Activated CD4-positive, alpha-beta T cell treated with anti-CD3 and anti-CD28 coated beads, Interleukin-10, Interleukin-2, amounts not matched to agents 100 ng/mL and 50 ng/mL, durations not matched to agents 16 hours and 8 hours (primary cell): ENCODE measurements at places on chromosomes 3 and 15.

DNA sequence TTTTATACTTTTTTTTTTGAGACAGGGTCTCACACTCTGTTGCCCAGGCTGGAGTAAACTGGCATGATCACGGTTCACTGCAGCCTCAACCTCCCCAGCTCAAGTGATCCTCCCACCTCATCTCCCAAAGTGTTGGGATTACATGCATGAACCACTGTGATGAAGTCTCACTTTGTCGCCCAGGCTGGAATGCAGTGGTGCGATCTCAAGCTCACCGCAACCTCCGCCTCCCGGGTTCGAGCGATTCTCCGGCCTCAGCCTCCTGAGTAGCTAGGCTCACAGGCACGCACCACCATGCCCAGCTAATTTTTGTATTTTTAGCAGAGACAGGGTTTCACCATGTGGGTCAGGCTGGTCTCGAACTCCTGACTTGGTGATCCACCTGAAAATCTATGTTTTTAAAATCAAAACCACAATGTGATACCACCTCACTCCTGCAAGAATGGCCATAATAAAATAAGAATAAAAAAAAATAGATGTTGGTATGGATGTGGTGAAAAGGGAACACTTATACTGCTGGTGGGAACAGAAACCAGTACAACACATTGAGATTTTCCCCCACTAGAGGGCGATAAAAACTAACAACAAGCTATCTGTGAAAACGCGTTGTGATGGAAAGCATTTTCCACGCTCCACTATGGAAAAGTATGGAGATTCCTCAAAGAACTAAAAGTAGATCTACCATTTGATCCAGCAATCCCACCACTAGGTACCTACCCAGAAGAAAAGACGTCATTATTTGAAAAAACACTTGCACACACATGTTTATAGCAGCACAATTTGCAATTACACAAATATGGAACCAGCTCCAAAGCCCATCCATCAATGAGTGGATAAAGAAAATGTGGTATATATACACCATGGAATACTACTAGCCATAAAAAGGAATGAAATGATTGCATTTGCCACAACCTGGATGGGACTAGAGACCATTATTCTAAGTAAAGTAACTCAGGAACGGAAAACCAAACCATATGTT lies 26.8 kb upstream of the OCA2 start:
- peak; percentile 57 for DNase-seq

- no peak for DNase-seq
These were observed 171.4 kb downstream of the STT3B start for GRCh38 chr3:31704156-31704555.

DNA sequence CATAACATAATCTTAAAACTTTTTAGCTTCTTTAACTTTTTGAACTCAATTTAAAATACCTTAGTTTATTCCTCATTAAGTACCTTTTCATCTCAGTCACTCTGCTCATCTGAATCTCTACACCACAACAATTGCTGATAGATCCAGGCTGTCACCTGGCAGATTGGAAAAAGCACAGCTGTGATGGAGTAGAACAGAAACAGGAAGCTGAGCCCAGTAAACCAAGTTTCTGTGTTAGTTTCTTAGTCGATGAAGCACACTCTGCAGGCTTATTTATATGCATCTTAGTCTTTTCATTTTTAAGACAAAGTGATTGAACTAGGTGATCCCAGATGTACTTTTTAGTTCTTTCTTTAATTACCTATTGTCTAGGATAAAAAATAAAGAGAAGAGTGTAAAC lies 1398.0 kb upstream of the ALCAM start:
- no peak for DNase-seq

DNA sequence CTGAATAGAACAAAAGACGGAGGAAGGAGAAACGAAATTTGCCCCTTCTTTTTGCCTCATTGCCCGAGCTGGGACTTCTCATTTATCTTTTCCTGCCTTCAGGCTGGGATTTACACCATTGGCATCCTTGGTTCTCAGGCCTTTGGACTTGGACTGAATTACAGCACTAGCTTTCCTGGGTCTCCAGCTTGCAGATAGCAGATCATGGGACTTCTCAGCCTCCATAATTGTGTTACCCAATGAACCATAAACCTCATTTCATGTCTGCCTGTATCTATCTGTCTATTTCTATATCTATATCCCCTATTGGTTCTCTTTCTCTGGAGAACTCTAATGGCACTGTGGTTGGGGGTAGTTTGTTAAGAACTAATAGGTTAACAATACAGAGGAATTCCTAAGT lies 31.5 kb upstream of the CTXND1 start:
- no peak for DNase-seq

GRCh38 chr3:174462916-174463315 lies 396.2 kb upstream of the NAALADL2 start:
- DNase-seq = no peak

DNA sequence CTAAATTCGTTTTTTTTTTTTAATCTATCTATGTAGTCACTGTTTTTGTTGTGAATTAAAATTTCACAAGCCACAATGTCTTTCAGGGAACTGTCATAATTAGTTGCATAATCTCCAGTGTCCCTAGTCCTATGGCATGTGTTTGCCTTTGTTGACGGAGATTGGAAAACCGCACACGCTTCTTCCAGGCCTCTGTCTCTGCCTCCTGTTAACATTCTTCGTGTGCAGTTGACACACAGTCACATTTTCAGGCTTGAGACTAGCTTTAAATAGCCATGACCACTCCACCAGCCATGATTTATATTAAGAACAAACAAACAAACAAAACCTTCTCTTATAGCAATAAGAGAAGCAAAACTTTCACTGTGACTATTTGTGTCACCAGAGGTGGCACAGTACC lies 139.8 kb downstream of the DUT start:
- DNase-seq = no peak

- no peak for DNase-seq
These were observed 271.4 kb downstream of the SQOR start for GRCh38 chr15:45906230-45906629.

DNA sequence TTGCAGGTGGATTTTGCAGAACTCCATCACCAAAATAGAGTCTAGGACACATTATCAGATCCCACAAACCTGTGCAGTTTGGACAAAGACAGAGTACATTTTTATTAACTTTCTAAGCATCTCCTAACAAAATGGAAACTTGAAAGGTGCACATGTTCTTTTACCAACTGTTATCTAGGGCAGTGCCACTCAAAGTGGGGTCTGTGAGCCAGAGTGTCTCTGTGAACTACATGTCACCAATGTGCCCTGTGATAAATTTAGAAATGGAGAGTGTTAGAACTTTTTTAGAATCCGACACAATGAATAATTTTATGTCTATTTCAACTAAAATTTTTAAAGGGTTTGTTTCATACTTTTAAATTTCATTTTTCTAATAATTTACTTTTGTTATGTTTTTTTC lies 68.4 kb upstream of the TMC3 start:
- DNase-seq = no peak
